ENCODE measurements at places on chromosomes 3 and 15.

DNA sequence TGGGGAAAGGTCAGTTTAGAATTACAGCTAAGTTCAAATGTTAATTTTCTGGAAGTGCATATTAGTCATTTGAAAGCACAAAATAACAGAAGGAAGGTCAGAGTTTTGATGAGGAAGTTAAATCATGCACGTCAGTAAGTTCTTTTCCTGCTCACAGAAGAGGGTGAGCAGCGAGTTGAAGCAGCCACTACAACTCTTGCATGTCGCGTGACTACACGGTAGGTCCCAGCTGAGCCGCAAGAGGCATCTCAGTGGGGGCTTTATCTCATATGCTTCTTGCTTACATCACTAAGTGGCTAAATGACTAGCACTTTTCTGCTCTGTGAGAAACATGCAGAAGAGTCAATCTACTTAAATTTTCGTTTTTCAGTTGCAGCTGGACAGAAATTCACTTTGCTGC is 21.3 kb upstream of the SEC62 start:
- DNase-seq = no peak

DNA sequence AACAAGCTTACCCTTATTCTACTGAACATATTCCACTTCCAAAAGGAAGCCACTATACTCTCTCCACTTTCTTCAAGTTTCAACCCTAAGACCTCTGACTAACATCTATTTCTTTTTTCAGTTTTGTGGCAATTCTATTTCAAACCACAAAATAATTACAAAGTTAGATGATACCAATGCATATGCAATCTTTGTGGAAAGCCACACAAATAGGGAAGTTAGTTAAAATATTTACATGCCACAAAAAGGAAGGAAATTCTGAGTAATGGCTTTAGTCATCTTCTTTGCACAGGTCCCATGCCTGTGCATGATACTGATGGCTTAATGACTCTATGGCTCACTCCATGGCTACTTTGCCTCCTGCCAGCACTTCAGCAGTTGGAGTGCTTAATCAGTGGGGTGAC is 57.0 kb upstream of the MCTP2 start:
- no peak for DNase-seq

- no peak for DNase-seq
Measured at GRCh38 chr3:111087924-111088469, 16.4 kb downstream of the NECTIN3 start.

GRCh38 chr3:71134521-71134920 is 449.0 kb downstream of the FOXP1 start:
- no peak for DNase-seq
